Colonic mucosa (tissue), 4 donors: ENCODE measurements at places on chromosomes 2 and 18. TPM values are rescaled to one million over a fixed set of nuclear protein-coding genes. Genes with fewer than 3 reads are reported as not detected.
A peak's percentile ranks its signal among the peaks of the same experiment; 100 is the strongest.

DNA sequence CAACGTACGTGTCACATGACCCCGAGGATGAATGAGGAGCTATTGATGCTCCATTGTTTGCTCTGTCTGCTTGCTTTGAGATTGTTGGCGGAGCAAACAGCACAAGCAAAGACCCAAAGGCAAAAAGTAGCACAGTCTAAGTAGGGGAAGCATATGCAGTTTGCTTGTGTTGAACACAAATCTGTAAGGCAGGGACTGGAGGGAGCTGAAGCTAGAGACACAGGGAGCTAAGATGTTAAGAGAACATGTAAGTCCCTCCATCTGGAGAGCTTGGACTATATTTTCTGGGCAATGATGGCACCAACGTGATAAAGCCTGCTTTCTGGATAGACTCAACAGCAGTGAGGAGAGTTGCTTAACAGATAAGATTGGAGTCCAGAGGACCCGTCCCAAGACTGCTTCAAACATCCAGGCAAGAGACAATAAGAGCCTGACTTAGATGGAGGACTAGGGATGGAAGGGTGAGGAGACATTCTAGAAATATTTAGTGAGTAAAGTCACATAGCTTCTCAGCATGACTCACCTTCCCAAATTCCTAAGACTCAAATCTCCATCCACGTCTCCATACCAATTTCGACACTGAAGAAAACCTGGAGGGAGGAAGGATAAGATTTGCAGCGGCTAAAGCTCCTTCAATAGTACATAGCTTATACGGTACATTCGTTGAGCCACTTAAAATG lies 88.1 kb upstream of the KLF7 start:
- H3K27me3 ChIP-seq: no peaks in the 10 kb centered on the region
- DNase-seq: no peak
- no peaks in the 10 kb centered on the region for H3K36me3 ChIP-seq
- H3K27ac ChIP-seq: no peak overlapping the region
- H3K4me3 ChIP-seq: no peak overlapping the region

DNA sequence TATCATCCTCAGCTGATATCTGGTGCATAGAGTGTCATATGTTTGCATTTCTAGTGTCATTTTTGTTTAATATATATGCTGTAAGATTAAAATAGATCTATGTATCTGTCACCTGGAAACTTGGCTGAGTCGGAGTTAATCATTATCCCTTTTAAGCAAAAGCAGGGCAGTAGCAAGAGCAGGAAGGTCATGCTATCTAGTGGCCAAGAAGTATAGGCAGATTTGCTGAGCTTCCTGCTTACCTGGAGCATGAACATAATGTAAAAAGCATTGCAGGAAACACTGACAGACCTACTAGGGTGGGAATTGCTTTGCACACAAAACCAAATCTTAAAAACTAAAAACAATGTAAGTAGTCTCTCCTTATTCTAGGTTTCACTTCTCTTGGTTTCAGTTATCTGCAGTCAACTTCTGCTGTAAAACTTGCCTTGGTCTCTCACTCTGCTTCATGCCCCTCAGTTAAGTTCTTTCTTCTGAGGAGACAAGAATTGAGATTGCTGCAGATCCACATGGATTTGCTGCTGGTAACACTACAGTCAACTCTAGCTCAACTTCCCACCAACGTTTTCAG lies 295.3 kb downstream of the CDH7 start:
- peak; percentile 17 for DNase-seq
- H3K27me3 ChIP-seq: no peaks in the 10 kb centered on the region
- no peak overlapping the region for H3K4me3 ChIP-seq
- H3K27ac ChIP-seq: no peak overlapping the region

DNA sequence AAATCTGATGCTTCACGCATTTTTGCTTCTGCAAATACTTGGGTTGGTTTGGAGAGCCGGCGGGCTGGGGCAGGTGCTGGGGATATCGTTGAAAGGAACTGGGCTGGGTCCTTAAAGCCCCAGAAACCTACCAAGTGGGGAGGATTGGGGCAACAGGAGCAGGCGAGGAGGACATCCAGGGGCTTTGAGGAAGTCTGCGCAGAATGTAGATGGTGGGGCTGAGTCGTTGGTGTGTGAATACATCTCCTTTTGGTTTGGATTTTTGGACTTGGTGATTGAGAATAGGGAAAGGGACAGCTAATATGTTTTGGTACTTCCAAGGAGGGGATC lies 1.1 kb downstream of the DCC start:
- no peak overlapping the region for H3K27ac ChIP-seq
- no peaks in the 10 kb centered on the region for H3K36me3 ChIP-seq
- no peak for DNase-seq
- H3K4me3 ChIP-seq: no peak overlapping the region

GRCh38 chr18:38930881-38931753 lies 1365.5 kb upstream of the CELF4 start:
- DNase-seq: no peak
- H3K27ac ChIP-seq: no peak overlapping the region
- H3K36me3 ChIP-seq: no peaks in the 10 kb centered on the region
- no peak overlapping the region for H3K4me3 ChIP-seq
- H3K4me1 ChIP-seq: no peaks in the 10 kb centered on the region
- H3K27me3 ChIP-seq: no peaks in the 10 kb centered on the region

DNA sequence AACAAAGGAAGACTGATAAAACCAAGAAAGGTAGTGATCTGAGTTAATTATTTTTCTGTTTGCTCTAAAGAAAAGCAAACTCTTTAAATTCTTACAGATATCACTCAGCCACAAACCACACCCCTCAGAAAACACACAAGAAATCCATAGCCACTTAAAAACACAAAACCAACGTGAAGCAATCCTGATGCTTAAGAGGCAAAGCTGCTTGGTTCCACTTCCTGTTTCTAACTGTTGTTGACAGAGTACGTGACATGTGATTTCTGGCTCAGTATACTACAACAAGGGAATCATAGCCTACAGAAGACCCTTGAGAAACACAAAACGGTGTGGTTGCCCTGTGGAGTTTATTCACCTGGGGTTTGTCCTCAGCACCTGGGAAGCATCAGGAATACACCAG lies 240.9 kb upstream of the APCDD1 start:
- H3K27me3 ChIP-seq: no peaks in the 10 kb centered on the region
- no peak overlapping the region for H3K27ac ChIP-seq

SPR gene
- total RNA-seq: 79.6 TPM
